ENCODE measurements at places on chromosomes 13 and 19. TPM values are rescaled to one million over a fixed set of nuclear protein-coding genes. Genes with fewer than 3 reads are reported as not detected.

CDC42EP5 gene
- 112 TPM for total RNA-seq

PRRG2 gene
- total RNA-seq = 2.4 TPM

DNA sequence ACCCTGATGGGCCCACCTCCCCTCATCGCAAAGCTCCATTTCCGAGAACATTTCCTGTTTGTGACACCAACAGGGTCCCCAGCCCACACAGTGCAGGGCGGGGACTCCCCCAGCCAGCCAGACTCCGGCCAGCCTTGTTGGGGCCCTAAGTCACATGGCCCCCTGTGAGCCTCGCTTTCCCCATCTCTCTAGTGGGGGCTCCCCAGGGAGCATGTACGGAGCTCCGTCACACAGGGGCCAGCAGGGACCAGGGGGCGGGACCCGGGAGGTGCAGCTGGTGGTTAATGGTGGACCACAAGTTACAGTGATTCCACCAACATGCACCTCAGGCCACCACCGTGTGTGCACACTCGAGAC, 1.7 kb downstream of the TBXA2R start:
- DNase-seq = no peak

- no peak for DNase-seq
These were observed 63.0 kb downstream of the RFX2 start for GRCh38 chr19:6047256-6047655.

DNA sequence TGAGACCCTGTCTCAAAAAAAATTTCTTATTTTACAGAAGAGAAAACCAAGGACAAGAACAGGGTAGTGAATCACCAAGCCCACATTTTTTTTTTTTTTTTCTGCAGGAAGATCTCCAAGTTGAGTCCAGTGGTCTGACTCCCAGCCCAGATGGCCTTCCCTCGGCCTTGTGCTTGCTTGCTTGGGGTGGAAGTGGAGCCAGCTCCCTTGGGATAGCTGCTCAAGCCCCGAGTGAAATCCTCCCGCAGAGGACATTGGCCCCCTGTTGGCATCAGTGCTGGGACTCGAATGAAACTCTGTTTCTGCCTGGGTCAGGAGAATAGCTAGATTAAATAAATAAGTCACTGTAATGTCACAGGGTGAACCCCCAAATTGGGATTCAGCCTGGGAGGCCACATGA, 9.4 kb upstream of the NUP62 start:
- DNase-seq = no peak

- DNase-seq = no peak
These were observed 40.3 kb downstream of the RHPN2 start for GRCh38 chr19:33024398-33024797.

- DNase-seq = no peak
These were observed 272.0 kb downstream of the UQCRFS1 start for GRCh38 chr19:28940751-28941500.

APOC4 gene
- not detected for total RNA-seq

GRCh38 chr19:42115219-42115618, 17.0 kb downstream of the POU2F2 start:
- DNase-seq = peak; percentile 40
